ENCODE measurements at places on chromosomes 11 and 22. TPM values are rescaled to one million over a fixed set of nuclear protein-coding genes. Genes with fewer than 3 reads are reported as not detected.
A peak's percentile ranks its signal among the peaks of the same experiment; 100 is the strongest.

The PYGM gene
- 0.18 TPM for total RNA-seq

The MS4A7 gene
- total RNA-seq: not detected

The KIF18A gene
- 37.2 TPM for total RNA-seq

DNA sequence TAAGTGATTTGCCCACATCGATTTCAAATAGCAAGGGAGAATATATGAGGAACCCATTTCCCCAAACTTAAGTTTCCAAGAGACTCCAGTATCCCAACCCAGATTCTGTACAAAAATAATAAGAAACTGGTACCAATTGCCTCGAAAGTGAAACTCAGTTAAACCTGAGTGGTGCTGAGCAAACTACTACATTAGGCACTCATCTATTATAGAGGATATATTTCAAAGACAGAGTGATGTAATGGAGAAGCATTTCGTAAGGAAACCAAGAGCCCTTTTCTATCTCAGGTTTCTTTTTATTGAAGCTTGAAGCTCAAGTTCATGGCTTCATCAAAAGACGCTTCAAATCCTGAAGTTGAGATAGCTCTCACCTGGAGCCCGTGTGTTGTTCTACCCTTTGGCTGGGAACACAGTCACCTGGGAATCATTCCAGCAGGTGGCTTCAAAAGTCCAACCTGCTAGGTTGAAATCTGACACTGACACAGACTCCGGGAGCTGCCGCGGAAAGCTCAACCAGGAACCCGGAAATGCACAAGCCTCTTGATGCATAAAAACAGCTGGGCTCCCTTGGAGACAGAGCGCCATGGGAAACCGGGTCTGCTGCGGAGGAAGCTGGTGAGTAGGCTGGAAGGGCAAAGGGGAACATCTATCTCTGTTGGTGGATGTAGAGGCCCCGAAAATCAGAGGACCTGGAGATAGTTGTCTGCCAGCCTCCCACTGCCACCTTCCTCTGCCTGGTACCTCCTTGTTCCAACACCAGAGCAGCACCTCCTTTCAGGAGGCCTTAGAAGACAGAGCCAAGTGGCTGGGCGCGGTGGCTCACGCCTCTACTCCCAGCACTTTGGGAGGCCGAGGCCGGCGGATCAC, at the start of gene C11orf52:
Gene C11orf52 (plus strand): TSS at position 524 of the 867 bp plus-strand sequence. CDS start 60 bp downstream, at position 584.
- peaks cover 16% of the 10 kb centered on the region for H3K4me1 ChIP-seq
- H3K27me3 ChIP-seq: no peaks in the 10 kb centered on the region
- no peak within 1 kb of the TSS for H3K27ac ChIP-seq
- no peaks in the 10 kb centered on the region for H3K36me3 ChIP-seq
- peak within 1 kb of the TSS; percentile 23 for H3K4me3 ChIP-seq

- DNase-seq: no peak
- H3K36me3 ChIP-seq: no peaks in the 10 kb centered on the region
- H3K27me3 ChIP-seq: no peaks in the 10 kb centered on the region
- no peaks in the 10 kb centered on the region for H3K4me1 ChIP-seq
- H3K4me3 ChIP-seq: no peak overlapping the region
Observed at GRCh38 chr11:26086028-26086427, 245.9 kb upstream of the ANO3 start.

GRCh38 chr11:1503708-1504104, 17.1 kb upstream of the MOB2 start:
- no peak overlapping the region for H3K27ac ChIP-seq
- H3K4me1 ChIP-seq: no peaks in the 10 kb centered on the region
- no peaks in the 10 kb centered on the region for H3K27me3 ChIP-seq
- no peak for DNase-seq
- no peak overlapping the region for H3K4me3 ChIP-seq

DNA sequence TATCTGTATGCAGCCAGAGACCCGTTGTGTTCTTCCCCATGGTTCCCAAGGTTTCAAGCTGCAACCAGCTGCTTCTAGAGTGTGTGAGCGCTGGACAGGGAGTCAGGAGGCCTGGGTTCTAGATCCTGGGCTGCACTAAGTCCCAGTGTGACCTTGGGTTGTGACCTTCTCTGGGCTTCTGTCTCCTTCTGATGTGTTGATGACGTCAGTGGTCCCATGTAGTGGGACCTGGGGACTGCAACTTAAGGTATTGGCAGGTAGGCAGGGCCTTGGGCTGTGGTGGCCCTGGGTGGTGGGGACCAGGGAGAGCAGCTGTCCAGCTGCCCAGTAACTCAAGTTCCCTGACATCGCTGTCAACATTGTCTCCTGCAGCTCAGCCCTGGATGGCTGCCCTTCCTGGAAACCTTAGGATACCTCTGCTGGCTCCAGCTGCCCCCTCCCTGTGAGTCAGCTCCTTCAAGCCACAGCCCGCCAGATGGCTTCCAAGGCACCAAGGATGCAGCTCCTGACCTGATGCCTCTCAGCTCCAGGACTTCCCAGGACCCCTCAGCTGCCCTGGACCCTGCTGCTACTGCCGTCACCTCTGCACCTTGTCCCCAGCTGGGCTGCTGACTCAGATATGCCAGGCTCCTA, 1.3 kb upstream of the PVALB start:
- no peaks in the 10 kb centered on the region for H3K36me3 ChIP-seq
- no peak for DNase-seq
- H3K27me3 ChIP-seq: peaks cover 85% of the 10 kb centered on the region
- H3K4me1 ChIP-seq: no peaks in the 10 kb centered on the region
- H3K4me3 ChIP-seq: no peak overlapping the region

- H3K27ac ChIP-seq: no peak overlapping the region
- DNase-seq: no peak
Observed at GRCh38 chr11:67521924-67522323, 1.3 kb downstream of the CABP2 start.

GRCh38 chr11:56750190-56750589, 1.7 kb upstream of the OR9G4 start:
- no peaks in the 10 kb centered on the region for H3K27me3 ChIP-seq
- H3K4me1 ChIP-seq: no peaks in the 10 kb centered on the region
- DNase-seq: no peak
- no peaks in the 10 kb centered on the region for H3K36me3 ChIP-seq
- H3K27ac ChIP-seq: no peak overlapping the region

DNA sequence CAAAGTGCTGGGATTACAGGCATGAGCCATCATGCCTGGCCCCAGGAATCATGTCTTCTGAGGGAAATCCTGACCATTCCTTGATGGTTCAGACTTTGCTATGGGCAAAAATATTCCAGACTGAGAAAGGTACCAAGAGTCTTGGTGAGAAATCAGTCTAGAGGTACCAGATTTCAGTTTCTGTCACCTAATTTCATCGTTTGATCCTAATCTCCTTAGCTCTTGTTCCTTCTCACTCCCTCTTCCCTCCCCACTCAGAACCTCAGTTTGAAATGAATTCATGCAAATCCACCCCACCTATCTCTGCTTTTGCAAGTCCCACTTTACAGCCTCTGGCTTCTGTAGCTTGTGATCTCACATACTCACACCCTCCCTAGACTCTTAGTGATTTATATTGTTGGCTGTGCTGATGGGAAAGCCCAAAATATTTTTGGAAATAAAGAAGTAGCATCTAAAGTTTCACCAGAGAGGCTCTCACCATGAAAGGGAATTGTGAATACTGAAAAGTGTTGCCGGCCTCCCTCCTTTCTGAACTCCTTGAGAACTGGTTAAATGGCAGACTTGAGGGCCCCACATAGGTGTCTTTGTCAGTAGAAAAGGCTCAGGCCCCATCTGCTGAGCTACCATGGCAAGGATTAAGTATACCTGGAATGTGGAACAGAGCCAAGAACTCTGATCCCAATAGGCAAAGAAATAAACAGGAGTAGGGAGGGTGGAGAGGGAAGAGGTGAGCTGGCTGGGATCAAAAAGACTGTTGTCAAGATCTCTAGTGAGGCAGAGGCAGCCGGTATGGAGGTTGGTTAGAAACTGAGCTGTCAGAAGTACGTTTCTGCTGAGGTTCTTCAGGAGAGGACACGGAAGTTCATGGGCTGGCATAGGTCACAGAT, 190.5 kb upstream of the MTMR2 start:
- no peak overlapping the region for H3K4me3 ChIP-seq
- H3K27ac ChIP-seq: no peak overlapping the region
- no peak for DNase-seq
- no peaks in the 10 kb centered on the region for H3K27me3 ChIP-seq

GRCh38 chr11:1916986-1917522, 2.4 kb upstream of the TNNT3 start:
- H3K4me3 ChIP-seq: no peak overlapping the region
- H3K4me1 ChIP-seq: no peaks in the 10 kb centered on the region
- H3K27me3 ChIP-seq: peaks cover 9% of the 10 kb centered on the region
- no peak overlapping the region for H3K27ac ChIP-seq

- no peaks in the 10 kb centered on the region for H3K27me3 ChIP-seq
- H3K4me1 ChIP-seq: peaks cover 36% of the 10 kb centered on the region
- peak; percentile 58 for DNase-seq
- peak overlapping the region; percentile 91 for H3K27ac ChIP-seq
- H3K36me3 ChIP-seq: no peaks in the 10 kb centered on the region
Observed at GRCh38 chr22:39176143-39176713, 23.7 kb upstream of the CBX7 start.

The OOSP4B gene
- not detected for total RNA-seq

The GPHA2 gene
- total RNA-seq: not detected

The MUC5B gene
- total RNA-seq: not detected

GRCh38 chr11:2662430-2663299, 37.1 kb downstream of the KCNQ1OT1 start:
- no peaks in the 10 kb centered on the region for H3K4me1 ChIP-seq
- no peaks in the 10 kb centered on the region for H3K27me3 ChIP-seq
- H3K36me3 ChIP-seq: peaks cover 10% of the 10 kb centered on the region
- H3K27ac ChIP-seq: no peak overlapping the region

The PLAAT2 gene
- total RNA-seq: not detected

- peak; percentile 53 for DNase-seq
- H3K27ac ChIP-seq: no peak overlapping the region
- no peaks in the 10 kb centered on the region for H3K27me3 ChIP-seq
- H3K36me3 ChIP-seq: peaks cover 30% of the 10 kb centered on the region
- H3K4me3 ChIP-seq: no peak overlapping the region
Observed at GRCh38 chr22:29359469-29359868, 28.9 kb downstream of the AP1B1 start.

- peak; percentile 21 for DNase-seq
- H3K36me3 ChIP-seq: no peaks in the 10 kb centered on the region
- peaks cover 4% of the 10 kb centered on the region for H3K27me3 ChIP-seq
- H3K4me1 ChIP-seq: no peaks in the 10 kb centered on the region
- H3K27ac ChIP-seq: no peak overlapping the region
- no peak overlapping the region for H3K4me3 ChIP-seq
Observed at GRCh38 chr11:16902182-16902581, 112.0 kb downstream of the PLEKHA7 start.

GRCh38 chr11:59598961-59599360, 16.6 kb downstream of the OSBP start:
- no peak for DNase-seq
- H3K36me3 ChIP-seq: peaks cover 60% of the 10 kb centered on the region
- H3K27ac ChIP-seq: no peak overlapping the region
- H3K4me1 ChIP-seq: no peaks in the 10 kb centered on the region

DNA sequence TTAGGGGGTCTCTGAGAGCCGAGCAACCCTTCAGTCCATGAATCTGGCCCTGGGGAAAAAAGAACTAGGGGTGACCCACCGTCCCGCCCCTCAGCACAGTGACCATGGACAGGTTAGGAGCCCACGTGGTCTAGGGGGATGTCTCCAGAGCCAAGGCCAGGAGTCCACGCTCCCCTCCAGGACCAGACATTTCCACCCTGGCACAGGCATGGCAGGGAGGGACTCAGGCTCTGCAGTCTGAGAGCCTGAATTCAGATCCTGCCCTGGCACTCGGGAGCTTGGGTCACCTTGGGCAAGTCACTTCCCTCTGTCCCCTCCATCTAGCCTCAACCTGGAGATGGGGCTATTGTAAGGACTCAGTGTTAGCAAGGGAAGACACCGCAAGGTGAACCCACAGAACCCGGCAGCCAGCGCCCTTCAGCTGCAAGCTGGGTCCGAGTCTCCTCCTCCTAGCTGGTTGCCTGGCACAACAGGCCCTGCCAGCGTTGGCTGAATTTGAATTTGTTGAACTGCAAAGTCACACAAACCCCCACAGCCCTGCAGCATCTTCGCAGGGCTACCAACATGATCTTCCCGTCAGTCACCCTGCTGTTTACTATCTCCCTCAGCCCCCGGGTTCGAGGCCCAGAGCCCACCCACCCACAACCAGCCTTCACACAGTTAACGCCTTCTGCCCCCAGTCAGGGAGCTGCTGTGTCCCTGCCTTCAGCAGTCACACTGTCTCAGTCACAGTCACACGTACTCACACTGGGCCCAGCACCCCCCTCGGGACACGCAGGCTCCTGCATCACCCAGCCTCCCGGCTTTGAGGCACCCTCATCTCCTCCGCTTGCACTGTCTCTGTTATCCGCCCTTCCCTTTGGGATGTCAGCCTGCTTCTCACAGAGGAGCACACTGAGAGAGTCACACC, 603 bp upstream of the PDGFB start:
- H3K36me3 ChIP-seq: no peaks in the 10 kb centered on the region
- peaks cover 12% of the 10 kb centered on the region for H3K4me1 ChIP-seq
- DNase-seq: no peak
- peaks cover 62% of the 10 kb centered on the region for H3K27me3 ChIP-seq
- no peak overlapping the region for H3K27ac ChIP-seq

DNA sequence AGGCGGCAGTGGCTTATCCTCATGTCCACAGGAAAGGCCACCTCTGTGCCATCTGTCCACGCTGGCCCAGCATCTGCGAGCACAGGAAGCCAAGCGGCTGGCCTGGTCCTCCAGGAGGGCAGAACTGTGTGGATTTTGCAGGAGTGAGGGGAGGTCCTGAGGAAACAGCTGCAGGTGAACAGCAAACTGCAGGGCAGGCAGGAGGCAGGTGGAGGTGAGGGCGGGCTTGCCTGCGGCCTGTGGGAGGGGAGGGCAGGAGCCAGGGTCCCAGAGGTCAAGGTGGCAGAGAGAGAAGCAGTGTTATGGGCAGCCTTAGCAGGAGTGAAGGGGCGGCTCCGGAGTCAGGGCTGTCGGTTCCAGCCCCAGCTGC, 369.7 kb downstream of the SHANK2 start:
- no peaks in the 10 kb centered on the region for H3K4me1 ChIP-seq
- H3K4me3 ChIP-seq: no peak overlapping the region
- no peak for DNase-seq
- H3K27ac ChIP-seq: no peak overlapping the region
- no peaks in the 10 kb centered on the region for H3K36me3 ChIP-seq

DNA sequence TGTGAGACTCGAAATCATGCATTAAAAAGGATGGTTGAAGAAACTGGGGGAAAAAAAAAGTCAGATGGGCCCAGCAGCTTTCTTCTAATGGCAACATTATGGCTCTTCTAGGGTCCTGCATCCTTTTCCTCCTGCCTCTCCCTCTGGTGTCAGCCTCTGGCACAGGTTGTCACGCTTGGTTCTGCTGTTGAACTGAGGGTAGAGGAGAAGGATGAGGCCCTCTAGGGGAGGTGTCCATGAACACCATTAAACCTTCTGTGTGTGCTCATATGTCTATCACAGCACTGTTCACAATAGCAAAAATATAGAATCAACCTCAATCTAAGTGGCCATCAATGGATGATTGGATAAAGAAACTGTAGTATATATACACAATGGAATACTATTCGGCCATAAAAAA, 36.0 kb downstream of the BUD13 start:
- no peaks in the 10 kb centered on the region for H3K36me3 ChIP-seq
- H3K27me3 ChIP-seq: peaks cover 2% of the 10 kb centered on the region
- peaks cover 3% of the 10 kb centered on the region for H3K4me1 ChIP-seq
